ENCODE measurements at places on chromosomes 7 and 10. TPM values are rescaled to one million over a fixed set of nuclear protein-coding genes. Genes with fewer than 3 reads are reported as not detected.

DNA sequence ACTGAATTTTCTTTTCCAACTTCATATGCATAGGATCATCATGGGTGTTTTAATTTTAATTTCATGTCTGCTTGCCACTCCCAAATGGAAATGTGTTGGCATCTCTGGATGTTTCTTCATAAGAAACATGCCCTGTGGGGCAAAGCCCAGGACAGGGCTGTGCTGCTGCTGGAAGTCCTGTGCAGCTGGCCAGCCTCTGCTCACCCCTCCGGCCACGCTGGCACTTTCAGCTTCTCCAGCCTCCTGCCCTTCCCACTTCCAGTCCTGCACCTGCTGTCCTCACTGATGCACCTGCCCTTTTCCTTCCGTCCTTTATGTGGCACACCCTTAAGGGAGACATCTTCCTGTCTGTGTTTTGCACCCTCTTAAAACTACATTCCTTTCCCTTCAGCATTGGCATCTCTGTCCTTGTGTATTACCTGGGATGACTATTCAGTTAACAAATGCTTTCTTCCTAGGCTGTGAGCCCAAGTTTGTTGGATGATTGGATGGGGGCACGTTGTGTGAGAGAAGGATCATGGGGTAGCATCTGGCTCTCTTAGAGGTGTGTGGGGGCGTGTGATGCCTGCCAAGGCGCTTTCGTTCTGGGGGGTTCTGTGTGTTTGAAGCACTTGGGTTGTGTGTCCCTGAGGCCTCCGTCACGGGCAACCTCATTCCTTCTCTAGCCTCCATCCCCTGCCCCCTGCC is 56.8 kb downstream of the TCF7L2 start:
- no peaks in the 10 kb centered on the region for H3K4me1 ChIP-seq
- DNase-seq, result no peak
- no peaks in the 10 kb centered on the region for H3K36me3 ChIP-seq
- no peak overlapping the region for H3K4me3 ChIP-seq
- H3K27me3 ChIP-seq, result no peaks in the 10 kb centered on the region

The LRRC72 gene
- not detected for total RNA-seq

DNA sequence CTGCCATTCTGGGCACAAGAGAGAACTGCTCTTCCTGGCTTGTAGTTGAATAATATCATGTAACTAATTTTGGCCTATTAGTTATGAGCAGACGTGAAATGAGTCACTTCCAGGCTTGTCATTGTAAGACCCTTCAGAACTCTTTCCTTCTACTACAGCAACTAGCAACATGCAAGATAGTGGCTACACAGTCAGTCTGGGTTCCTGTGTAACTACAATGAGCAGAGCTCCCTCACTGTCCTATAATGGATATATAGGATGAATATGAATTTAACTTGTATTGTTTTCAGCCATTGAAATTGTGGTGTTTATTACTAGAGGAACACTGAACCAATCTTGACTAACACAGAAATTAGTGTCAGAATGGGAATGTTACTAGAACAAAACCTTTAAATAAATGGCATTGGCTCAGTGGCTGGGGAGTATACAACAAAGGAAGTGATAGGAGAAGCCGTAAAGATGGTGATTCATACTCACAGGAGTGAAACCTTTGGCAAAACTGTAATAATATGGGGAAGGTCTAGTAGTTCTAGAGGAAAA is 2.9 kb upstream of the MTPN start:
- H3K4me1 ChIP-seq, result peaks cover 50% of the 10 kb centered on the region
- no peak overlapping the region for H3K4me3 ChIP-seq
- peak overlapping the region; percentile 97 for H3K27ac ChIP-seq
- DNase-seq, result peak; percentile 89
- no peaks in the 10 kb centered on the region for H3K36me3 ChIP-seq

The OGDHL gene
- 0.58 TPM for total RNA-seq

The GPR26 gene
- not detected for total RNA-seq

- no peak for DNase-seq
- no peaks in the 10 kb centered on the region for H3K27me3 ChIP-seq
- H3K36me3 ChIP-seq, result no peaks in the 10 kb centered on the region
- H3K4me3 ChIP-seq, result no peak overlapping the region
Measured at GRCh38 chr7:127809261-127809702, 157.3 kb downstream of the SND1 start.

- no peak overlapping the region for H3K27ac ChIP-seq
Measured at GRCh38 chr7:55099821-55100543, 81.2 kb downstream of the EGFR start.

DNA sequence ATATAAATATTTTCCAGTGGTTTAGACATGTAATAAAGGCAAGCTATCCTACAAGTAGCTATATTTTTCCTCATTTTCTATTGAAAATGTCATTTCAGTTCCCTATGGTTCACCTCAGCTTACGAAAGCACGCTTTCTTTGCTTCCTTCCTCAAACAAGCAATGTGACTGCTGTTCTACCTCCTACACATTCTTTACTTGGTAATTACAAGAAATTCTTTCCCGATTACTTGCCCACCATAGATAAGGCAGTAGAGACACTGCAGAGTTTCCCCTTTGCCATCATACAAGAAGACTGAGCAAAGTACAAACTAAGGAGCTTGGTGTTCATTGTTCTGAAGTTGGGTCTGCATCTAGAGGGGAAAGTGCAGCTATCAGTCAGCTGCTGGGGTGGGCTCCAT is 249.4 kb downstream of the CRPPA start:
- H3K4me3 ChIP-seq, result no peak overlapping the region
- no peak for DNase-seq
- H3K36me3 ChIP-seq, result no peaks in the 10 kb centered on the region
- no peaks in the 10 kb centered on the region for H3K27me3 ChIP-seq
- no peak overlapping the region for H3K27ac ChIP-seq

GRCh38 chr7:16367115-16367514 is 54.2 kb downstream of the CRPPA start:
- H3K36me3 ChIP-seq, result no peaks in the 10 kb centered on the region
- no peak overlapping the region for H3K27ac ChIP-seq

DNA sequence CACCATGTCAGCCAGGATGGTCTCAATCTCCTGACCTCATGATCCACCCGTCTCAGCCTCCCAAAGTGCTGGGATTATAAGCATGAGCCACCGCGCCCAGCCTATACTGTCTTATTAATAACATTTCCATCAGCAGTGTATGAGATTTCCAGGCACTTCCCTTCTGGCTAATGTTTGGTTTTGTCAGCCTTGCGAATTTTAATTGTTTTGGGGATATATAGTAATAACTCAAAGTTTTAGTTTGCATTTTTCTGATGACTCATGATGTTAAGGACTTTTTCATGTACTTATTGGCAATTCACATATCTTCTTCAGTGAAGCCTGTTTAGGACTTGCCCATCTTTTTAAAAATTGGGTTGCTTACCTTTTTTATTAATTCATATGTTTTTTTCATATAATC is 76.0 kb downstream of the TMEM270 start:
- peak; percentile 36 for DNase-seq
- H3K27me3 ChIP-seq, result peaks cover 3% of the 10 kb centered on the region
- peaks cover 6% of the 10 kb centered on the region for H3K4me1 ChIP-seq
- H3K36me3 ChIP-seq, result no peaks in the 10 kb centered on the region
- H3K4me3 ChIP-seq, result no peak overlapping the region
- no peak overlapping the region for H3K27ac ChIP-seq

DNA sequence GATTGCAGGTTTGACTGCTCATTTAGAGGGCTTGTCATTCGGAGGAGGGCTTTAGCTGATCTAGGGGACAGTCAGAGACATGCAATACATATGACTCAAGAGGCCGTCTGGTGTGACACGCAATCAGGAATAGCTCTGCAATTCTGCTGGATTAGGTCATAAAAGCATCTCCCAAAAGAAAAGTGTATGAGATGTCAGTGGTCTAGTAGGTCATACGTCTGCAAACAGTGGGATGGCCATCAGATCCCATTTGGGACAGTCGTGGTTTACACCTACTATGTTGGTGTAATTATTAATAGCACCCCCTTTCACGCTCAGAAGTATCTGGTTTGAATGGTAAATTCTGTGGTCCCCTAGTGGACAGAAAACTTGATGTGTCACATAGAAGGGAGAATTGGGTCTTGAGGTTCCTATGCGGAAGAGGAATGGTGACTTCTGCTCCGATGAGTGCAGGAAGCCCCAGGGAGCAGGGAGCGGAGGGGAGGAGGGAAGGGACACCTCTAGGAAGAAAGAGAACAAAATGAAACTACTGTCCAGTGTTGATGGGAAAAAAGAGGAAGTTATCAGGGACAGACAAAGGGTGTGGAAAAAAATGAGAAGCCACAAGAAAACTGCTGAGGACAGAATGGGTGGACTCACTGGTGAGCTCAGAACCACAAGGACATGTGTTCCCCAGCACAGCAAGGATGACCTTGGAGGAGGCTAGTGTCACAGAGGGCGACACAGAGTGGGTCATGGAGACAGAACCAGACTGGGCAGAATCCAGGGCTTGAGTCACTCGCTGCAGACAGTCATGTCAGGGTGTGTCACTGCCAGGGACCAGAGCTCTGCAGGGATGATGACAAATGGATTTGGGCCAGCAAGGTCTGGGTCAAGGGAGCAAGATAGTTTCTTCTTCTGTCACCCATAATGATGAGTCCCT is 59.9 kb downstream of the MAP3K8 start:
- no peak for DNase-seq
- H3K4me3 ChIP-seq, result no peak overlapping the region
- no peak overlapping the region for H3K27ac ChIP-seq
- no peaks in the 10 kb centered on the region for H3K36me3 ChIP-seq

DNA sequence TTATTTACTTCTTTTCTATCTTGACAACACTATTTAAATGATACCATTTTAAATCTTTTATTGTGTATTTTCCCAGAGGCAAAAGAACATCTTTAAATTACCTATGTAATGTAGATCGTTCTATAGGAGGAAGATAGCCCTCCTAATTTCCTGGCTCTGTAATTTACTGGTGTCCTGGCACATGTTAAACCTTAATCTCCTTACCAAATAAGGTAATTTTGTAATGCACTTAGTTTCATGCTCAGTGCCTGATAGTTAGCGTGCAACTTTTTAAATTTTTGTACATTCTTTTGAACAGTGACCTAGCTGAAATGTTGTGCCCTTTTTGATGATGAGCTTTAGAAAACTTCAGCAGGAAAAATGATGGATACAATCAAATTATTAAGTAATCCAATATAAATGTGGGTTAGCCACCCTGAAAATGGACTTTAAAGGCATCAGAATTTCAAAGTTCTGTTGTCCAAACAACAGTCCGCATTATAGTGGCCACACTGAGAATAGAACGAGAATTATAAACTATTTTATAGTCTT is 81.4 kb downstream of the ABCB5 start:
- no peak overlapping the region for H3K4me3 ChIP-seq
- H3K36me3 ChIP-seq, result no peaks in the 10 kb centered on the region
- H3K27ac ChIP-seq, result no peak overlapping the region
- no peaks in the 10 kb centered on the region for H3K27me3 ChIP-seq

The AZGP1 gene
- total RNA-seq, result not detected

The ESYT2 gene
- 40.6 TPM for total RNA-seq

- no peaks in the 10 kb centered on the region for H3K27me3 ChIP-seq
- DNase-seq, result peak; percentile 97
- H3K4me3 ChIP-seq, result no peak overlapping the region
- H3K36me3 ChIP-seq, result no peaks in the 10 kb centered on the region
Measured at GRCh38 chr7:73851410-73852338, 9.3 kb upstream of the TMEM270 start.

The ANAPC16 gene
- 44.4 TPM for total RNA-seq

The PLXNA4 gene
- 20.4 TPM for total RNA-seq

The RNF32 gene
- not detected for total RNA-seq

The FAM237B gene
- total RNA-seq, result not detected

DNA sequence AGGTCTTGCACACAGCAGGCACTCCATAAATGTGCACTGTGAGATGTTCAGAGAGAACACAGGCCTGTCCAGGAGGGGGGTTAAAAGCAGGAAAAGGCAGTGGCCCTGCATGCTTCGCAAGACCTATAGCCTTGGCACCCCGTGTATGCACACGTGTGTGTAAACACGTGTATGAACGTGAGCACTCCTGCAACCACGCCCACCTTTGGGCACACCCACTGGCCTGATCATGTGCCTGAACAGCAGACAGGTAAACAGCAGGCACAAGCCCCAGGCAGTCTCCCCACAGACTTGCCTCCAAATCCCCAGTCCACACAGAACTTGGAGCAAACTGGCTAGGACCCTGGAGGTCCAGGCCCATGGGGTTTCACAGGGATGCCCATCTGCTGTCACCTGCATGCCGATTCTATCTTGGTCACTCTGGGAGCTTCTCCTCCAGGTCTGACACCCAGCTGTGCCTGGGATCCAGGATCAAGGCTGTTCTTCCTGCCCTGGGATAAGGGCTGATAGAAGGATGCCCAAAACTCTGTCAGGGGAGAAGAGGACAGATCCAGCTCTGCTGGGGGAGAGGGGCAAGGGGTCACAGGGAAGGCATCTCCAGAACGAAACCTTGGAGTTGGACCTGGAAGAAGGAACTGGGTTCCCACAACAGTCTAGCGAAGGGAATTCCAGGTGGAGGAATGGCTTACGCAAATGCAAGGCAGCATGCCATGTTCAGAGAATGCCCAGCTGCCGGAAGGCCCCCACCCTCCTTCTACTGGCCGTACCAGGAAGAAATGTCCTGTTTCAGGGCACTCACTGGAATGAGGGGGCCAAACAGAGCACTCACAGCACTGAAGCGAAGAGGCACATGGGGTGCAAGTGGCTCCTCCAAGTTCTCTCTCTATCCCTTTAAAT is 14.3 kb upstream of the ZMIZ1 start:
- H3K36me3 ChIP-seq, result no peaks in the 10 kb centered on the region
- no peak overlapping the region for H3K27ac ChIP-seq
- no peak for DNase-seq
- no peak overlapping the region for H3K4me3 ChIP-seq

- H3K27me3 ChIP-seq, result no peaks in the 10 kb centered on the region
- no peaks in the 10 kb centered on the region for H3K4me1 ChIP-seq
- no peak overlapping the region for H3K27ac ChIP-seq
Measured at GRCh38 chr10:122550983-122551382, 9.6 kb upstream of the DMBT1 start.

- H3K4me3 ChIP-seq, result no peak overlapping the region
- no peak overlapping the region for H3K27ac ChIP-seq
- H3K27me3 ChIP-seq, result no peaks in the 10 kb centered on the region
- H3K4me1 ChIP-seq, result no peaks in the 10 kb centered on the region
- no peak for DNase-seq
- H3K36me3 ChIP-seq, result no peaks in the 10 kb centered on the region
Measured at GRCh38 chr7:124426621-124427020, 339.0 kb downstream of the GPR37 start.

DNA sequence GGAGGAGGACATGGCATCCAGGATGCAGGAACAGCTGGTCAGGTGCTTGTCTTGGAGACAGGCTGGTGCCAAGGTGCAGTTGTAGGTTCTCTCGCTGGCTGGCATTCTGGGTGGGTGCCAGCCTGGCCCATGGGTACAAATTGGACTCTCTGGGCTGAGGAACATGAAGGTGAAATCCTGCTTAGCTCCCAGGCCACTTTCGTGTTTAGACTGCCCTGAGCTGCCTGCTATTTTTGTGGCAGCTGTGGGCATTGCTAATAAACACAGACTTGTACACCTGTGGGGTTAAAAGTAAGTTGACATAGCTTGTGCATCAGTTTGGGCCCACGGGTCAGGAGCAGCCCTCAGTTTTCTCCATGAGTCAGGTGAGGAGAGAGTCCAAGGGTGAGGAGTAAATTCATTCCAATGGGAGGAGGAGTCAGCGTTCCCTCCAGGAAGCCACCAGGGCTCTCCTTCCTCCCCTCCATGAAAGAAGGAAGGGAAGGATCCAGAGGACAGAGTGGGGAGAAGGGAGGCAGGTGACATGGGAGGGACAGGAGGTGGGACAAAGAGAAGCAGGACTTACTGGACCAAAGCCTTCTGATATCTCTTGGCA is 380.0 kb downstream of the GLRX3 start:
- H3K27ac ChIP-seq, result no peak overlapping the region
- no peak for DNase-seq
- no peaks in the 10 kb centered on the region for H3K4me1 ChIP-seq
- no peak overlapping the region for H3K4me3 ChIP-seq
- no peaks in the 10 kb centered on the region for H3K36me3 ChIP-seq

All from endothelial cell of umbilical vein (primary cell).